ENCODE measurements at places on chromosomes 1 and 21.
A peak's percentile ranks its signal among the peaks of the same experiment; 100 is the strongest.

- no peak for DNase-seq
Observed at GRCh38 chr1:156474966-156475365, 25.6 kb downstream of the MEF2D start.

DNA sequence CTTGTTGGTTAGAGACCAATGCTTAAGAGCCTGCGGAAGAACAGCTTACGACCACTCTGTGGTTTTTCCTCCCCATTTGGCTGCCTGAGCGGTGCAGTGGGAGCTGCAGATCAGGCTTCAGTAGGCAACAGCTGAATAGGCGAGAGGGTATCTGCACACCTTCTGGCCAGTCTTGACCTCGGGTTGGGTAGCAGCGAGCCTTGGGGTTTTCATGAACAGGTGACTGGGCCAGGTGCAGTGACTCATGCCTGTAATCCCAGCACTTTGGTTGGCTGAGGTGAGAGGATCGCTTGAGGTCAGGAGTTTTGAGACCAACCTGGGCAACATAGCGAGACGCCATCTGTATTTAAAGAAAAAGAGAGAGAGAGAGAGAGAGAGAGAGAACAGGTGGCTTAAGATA is 41.0 kb downstream of the NENF start:
- no peak for DNase-seq

GRCh38 chr1:110173466-110174105 is 23.3 kb downstream of the SLC6A17 start:
- peak; percentile 58 for DNase-seq

- peak; percentile 14 for DNase-seq
Observed at GRCh38 chr1:175471039-175471800, 272.2 kb downstream of the TNR start.

DNA sequence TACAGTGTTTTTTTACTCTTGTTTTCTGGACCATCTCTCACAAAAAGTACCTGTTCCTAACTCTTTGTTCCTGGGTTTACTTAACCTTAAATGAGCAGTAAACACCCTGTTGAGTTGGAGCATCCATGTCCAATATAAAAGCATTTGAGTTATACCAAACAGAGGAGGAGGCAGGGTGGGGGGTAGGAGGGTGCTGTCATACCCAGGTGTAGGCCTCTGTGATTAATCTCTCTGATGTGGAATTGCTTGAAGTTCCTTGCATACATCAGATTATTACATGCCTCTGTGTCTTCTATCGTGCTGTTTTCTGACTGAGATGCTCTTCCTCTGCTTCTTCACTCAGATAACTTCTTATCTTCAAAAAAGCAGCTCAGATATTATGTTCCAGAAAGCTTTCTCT is 28.1 kb upstream of the RGS18 start:
- no peak for DNase-seq

DNA sequence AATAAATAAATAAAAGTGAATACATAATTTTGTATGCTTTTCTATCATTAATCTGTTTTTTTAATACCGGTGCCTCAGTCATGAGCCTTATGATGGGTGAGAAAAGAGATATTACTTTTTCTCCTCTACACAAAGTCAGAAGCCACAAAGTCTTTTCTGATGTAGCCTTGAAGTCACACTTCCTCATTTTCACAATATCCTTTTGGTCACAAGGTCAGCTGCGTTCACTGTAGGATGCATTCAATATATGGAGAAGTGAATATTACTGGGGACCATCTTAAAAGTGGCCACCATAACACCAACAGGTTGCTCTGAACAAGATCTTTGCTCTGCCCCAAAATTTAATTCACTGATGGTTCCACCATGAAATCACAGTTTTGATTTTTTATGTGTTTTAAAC is 83.3 kb upstream of the TNR start:
- no peak for DNase-seq

- DNase-seq: no peak
Observed at GRCh38 chr1:96234299-96234698, 487.3 kb upstream of the PTBP2 start.

- DNase-seq: no peak
Observed at GRCh38 chr1:171646249-171646560, 6.3 kb downstream of the MYOC start.

GRCh38 chr1:119929643-119930315 is 33.5 kb upstream of the ADAM30 start:
- no peak for DNase-seq

- DNase-seq: no peak
Observed at GRCh38 chr21:37909936-37910335, 6.3 kb downstream of the KCNJ6 start.

DNA sequence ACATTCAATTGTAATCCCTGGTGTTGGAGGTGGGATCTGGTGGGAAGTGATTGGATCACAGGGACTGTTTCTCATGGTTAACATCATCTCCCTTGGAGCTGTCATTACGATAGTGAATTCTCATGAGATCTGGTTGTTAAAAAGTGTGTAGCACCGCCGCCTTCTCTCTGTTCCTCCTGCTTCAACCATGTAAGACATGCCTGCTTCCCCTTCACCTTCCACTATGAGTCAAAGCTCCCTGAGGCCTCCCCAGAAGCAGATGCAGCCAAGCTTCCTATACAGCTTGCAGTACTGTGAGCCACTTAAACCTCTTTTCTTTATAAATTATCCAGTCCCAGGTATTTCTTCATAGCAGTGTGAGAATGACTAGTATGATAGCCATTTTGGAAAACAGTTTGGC is 30.1 kb upstream of the TRIM62 start:
- DNase-seq: no peak

DNA sequence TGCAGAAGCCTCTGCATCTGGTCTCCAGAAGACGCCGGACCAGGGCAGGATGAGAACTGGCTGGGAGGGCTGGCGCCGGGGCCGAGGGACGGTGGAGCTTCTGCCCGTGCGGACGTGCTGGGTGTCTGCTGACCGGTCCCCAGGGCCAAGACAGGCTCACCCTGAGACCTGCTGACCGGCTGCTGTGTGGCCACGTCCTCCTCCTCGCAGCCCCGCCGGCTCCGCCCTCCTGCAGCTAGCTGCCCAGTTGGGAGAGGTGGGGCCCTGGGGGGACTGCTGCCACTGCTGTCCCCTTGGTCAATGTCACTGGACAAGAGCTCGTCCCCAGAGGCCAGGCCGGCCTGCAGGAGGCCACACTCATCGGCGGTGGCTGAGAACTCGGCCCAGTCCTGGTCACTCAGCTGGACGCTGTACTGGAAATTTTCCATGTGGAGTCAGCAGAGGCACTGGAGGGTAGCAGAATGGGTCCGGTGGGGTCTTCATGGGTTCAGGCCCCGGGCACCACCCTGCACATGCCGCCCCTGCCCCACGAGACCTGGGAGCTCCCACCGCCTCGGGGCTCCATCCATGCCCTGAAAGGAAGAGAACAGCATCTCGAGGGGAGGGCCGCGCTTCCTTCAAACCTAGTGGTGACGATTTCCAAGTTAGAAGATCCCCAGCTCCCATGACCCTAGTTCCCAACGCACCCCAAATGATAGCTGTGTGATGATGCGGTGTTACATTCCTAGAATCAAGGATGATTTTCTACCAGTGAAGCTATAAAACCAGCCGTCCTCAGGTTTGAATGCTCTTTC is 1.1 kb downstream of the PERM1 start:
- DNase-seq: no peak

GRCh38 chr1:150257624-150258585 is at the start of gene CA14:
Gene CA14, plus strand, starts transcription at chr1:150257774. Its CDS starts 355 bp downstream, at chr1:150258129.
- DNase-seq: no peak

DNA sequence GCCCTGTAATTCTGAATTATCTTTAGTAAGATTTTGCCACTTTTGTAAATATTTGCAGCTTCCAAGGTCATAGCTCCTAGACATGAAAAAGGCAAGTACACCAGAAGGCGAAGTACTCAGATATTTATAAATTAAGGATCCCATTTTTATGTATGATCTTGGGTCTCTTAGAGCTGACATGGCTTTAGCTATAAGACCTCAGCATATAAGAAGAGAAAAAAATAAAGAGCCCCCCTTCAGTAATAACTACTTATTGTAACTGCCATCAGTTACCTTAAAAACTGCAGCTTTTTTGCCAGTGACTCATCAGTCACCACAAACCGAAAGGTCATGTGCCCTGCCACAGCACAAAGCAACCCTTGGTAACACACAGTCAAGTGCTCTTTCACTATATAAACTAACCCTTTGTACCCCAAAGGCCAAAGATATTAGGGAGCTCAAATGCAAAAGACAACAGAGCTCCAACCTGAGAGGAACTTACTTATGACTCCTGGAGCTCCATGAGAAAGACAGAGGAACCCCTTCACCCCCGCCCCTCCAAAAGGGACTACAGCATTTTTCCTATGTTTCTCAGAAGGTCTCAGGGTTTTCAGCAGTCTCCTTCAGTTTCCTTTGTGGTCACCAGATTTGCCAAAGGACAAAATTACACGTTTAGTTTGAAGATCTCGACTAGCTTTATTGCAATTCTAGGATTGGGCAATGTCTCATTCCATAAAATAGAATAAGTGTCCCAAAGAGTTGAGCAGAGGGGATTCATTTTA is 219.8 kb upstream of the DUSP10 start:
- DNase-seq: peak; percentile 59

GRCh38 chr1:60621368-60621851 is 461.0 kb upstream of the NFIA start:
- no peak for DNase-seq

DNA sequence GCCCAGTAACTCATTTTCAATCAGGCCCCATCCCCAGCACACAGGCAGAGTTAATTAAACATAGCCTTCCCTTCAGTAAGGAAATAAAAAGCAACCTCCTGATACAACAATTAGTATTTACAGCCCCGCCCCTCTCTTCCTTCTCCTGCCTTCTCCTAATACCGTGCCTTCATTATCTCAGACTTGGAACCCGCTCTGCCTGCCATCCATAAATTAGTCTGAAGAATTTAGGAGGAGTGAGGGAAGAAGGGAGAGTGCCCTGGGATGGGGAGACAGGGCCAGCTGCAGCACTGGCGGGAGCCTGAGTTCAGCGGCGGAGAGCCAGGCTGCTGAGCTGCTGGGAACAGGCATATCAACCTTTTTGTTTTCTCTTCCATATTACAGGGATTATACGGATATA is 172.8 kb downstream of the ACTL8 start:
- DNase-seq: no peak

GRCh38 chr21:32543975-32544374 is 41.3 kb downstream of the TCP10L start:
- DNase-seq: no peak
